ENCODE measurements at places on chromosomes 4 and X.
A peak's percentile ranks its signal among the peaks of the same experiment; 100 is the strongest.

DNA sequence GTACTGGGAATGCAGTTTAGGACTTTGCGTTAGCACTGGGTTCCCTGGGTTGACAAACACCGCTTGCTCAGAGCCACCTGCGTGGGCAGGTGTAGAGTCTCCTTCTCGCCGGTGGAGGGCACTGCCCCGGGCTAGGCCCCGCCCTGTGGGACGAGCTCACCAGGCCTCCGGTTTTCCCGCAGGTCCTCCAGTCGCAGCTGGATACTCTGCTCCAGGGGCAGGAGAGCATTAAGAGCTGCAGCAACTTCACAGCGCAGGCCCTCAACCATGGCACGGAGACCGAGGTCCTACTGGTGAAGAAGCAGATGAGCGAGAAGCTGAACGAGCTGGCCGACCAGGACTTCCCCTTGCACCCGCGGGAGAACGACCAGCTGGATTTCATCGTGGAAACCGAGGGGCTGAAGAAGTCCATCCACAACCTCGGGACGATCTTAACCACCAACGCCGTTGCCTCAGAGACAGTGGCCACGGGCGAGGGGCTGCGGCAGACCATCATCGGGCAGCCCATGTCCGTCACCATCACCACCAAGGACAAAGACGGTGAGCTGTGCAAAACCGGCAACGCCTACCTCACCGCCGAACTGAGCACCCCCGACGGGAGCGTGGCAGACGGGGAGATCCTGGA is 49.2 kb upstream of the MND1 start:
- DNase-seq = no peak

GRCh38 chrX:9369802-9370291 is 95.0 kb upstream of the TBL1X start:
- DNase-seq = no peak

DNA sequence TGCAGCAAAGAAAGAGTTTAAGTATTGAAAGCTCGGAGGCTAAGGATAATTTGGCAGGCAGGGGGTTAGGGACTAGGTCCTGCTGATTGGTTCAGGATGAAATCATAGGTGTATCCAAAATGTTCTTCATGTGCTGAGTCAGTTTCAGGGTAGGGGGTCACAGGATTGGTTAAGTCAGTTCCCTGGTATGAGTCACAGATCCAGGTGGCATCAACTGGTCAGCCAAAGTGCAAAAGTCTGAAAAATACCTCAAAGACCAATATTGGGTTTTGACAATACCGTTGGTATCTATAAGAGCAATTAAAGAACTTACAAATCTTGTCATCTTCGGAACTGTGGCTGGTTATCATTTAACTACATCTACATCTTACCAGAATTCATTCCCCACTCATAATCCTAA is 25.6 kb upstream of the PRDM8 start:
- no peak for DNase-seq

DNA sequence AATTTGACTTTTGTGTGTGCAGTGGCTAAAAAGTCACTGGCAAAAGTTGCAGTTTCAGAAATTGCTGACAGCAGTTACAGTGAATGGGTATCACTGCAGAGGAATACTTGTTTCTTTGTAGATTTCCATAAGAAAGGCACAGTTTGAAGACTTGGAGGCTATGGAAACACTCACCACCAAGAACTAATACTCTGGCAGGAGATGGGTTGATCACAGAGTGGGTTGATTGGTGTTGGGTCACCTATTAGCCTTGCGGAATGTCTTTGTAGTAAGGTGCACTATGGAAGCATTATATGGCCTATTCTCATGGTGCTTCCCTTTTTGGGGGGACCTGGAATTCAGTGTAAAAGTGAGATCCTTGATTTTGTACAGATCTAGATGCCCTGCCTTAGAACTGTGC is 502.8 kb downstream of the CFAP47 start:
- no peak for DNase-seq

DNA sequence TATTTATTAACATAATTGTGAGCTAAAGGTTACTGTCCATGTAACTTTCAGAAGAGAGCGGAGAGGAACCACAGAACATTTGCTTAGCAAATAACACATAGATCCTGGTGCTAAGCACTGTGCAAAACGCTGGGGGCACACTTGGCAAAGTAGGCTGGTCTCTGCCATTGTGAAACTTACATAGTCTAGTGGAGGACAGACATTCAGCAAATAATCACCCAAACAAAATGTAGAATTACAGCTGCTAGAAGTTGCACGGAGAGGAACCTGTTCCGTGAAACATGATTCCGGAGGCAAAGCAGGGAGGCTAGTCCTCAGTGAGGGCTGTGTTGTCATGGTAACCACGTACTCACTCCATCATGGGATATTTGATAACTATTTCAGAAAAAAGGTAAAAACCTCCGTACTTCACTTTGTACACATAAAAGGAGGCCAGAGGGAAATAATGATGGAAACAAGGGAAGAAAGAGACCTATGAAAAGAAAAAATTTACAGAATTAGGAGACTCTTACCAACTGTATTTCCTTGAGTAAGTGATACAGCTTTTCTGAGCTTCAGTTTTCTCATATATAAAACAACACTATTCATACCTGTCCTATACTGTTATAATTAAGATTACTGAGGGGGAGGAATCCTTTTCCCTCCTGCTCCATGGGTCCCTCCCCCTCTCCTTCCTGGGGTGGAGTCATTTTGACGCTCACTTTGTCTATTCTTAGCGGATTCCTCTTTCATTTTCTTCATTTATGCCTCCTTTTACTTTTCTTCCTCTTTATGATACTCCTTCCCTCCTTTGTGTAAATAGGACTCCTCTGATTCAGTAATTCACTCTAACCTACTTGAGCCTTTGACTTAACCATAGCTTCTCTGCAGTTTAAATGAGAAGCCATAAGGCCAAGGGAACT is 825 bp upstream of the RASGEF1B start:
- peak; percentile 6 for DNase-seq

- DNase-seq = peak; percentile 1
These were observed 17.4 kb downstream of the YY2 start for GRCh38 chrX:21873063-21873775.

GRCh38 chr4:42377497-42377896 is 19.8 kb upstream of the SHISA3 start:
- DNase-seq = no peak

GRCh38 chr4:151862766-151863165 is 102.0 kb upstream of the GATB start:
- no peak for DNase-seq

DNA sequence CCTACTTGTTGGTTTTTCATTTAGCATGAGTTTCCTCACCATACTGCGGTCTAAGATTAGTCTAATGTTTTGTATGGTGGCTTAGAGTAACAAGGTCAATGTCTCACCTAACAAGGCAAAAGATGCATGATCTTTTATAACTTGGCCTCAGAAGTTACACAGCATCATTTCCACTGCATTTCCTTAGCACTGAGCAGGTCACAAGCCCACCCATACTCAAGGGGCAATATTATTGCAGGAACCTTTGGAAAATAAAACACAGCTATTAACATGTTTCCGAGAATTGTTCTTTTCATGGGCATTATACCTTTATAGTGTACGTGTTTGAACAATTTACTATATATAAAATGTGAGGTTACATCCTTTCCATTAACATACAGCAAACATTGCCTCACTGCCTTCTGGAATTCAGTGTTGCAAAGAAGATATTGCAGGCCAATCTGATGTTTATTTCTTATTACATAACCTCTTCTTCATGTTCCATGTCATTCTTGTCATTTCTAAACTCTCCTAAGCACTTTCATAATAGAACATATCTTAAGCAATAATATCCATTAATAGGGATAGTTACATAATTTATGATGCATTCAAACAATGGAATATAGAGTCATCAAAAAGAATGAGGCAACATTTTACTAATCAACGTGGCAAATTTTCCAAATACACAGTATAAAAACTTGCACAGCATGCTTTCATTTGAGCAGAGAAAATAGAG is 153.8 kb downstream of the AREG start:
- peak; percentile 58 for DNase-seq

DNA sequence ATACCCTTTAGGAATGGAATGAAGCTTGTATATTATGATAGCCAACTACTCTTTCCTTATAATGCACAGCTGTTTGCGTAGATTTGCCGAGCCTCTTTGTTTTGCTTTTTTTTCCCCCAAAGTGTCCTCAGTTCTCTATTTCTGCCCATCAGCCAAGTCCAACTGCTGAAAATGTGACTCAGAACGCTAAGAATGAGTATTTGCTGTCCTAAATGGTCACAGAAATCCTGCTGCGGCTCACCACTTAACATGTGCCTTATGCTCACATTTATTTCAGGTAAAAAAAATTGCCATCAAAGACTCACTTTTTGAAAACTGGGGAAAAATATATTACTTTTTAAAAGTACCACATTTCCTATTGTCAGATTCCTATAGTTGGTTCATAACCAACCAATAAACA is 36.9 kb downstream of the GABRA4 start:
- no peak for DNase-seq

- DNase-seq = no peak
These were observed 49.8 kb downstream of the EDNRA start for GRCh38 chr4:147530723-147531122.

- peak; percentile 14 for DNase-seq
These were observed 111.0 kb downstream of the PDE5A start for GRCh38 chr4:119517361-119518229.

- DNase-seq = no peak
These were observed 25.4 kb upstream of the CD99 start for GRCh38 chrX:2665387-2666304.

- no peak for DNase-seq
These were observed 98.6 kb upstream of the NKX1-1 start for GRCh38 chr4:1504595-1505500.

DNA sequence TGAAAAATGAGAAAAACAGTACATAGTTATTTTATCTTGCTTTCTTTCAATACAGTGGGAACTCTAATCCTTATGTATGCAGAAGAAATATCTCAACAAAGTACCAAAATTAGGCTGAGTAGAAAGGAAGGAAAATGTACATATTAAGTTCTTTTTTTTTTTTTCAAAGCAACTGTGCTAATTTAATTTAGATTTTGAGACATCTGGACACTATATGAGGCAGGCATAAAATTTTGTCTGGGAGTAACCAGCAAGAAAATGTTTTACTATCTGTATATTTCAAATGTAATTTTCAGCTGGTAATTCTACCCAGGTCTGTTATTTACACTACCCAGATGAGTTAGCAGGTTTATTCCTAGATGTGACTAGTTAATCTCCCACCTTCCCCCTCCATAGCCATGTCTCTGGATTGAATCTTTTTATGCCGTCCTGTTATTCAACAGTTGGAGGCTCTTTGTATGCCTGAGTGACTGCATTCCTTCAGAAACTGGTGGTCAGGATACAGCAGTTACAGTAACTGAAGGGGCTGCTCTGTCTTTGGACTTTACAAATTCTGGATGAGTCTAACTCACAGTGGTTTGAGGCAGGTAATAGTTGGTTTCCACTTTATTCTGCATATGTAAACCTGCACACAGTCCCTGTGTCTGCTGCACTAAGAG is 633.6 kb downstream of the PCDH18 start:
- no peak for DNase-seq

- peak; percentile 15 for DNase-seq
These were observed 23.3 kb downstream of the BRCC3 start for GRCh38 chrX:155094468-155095061.

GRCh38 chrX:141732031-141732430 is 33.5 kb upstream of the SPANXD start:
- DNase-seq = peak; percentile 57

DNA sequence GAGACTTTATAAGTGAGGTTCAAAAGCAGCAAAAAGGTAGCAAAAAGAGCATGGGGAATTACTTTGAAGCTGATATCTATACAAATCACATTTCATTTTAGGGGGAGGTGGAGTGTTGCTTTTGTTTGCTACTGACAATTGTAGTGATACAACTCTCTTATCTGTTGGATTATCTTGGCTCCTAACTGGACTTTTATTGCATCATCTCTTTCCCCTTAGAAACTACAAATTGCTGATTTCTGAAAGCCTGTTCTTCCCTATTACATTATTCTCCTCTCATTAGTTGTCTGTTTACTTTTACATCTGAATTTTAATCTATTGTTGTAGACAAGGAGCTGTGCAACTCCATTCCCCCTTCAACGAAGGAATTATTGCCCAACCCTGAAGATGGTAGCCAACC is 75.0 kb upstream of the GNPDA2 start:
- DNase-seq = no peak

DNA sequence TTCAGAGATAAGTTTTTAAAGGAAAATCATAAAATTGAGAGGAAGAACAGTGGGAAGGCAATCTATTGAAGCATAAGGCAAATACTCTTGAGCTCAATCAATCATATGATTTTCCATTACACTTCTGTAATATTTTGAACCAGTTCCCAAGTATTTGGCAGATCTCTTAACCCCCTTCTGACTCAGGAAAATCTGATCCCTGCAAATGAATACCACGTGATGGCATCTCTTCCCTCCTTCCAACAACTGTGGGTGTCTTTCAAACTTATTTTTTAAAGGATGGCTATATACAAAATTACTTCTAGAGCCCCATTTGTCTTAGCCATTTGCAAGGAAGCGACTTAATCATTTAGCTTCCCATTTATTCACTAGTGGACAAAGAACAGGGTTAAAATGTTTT is 41.9 kb downstream of the AMOT start:
- peak; percentile 18 for DNase-seq

DNA sequence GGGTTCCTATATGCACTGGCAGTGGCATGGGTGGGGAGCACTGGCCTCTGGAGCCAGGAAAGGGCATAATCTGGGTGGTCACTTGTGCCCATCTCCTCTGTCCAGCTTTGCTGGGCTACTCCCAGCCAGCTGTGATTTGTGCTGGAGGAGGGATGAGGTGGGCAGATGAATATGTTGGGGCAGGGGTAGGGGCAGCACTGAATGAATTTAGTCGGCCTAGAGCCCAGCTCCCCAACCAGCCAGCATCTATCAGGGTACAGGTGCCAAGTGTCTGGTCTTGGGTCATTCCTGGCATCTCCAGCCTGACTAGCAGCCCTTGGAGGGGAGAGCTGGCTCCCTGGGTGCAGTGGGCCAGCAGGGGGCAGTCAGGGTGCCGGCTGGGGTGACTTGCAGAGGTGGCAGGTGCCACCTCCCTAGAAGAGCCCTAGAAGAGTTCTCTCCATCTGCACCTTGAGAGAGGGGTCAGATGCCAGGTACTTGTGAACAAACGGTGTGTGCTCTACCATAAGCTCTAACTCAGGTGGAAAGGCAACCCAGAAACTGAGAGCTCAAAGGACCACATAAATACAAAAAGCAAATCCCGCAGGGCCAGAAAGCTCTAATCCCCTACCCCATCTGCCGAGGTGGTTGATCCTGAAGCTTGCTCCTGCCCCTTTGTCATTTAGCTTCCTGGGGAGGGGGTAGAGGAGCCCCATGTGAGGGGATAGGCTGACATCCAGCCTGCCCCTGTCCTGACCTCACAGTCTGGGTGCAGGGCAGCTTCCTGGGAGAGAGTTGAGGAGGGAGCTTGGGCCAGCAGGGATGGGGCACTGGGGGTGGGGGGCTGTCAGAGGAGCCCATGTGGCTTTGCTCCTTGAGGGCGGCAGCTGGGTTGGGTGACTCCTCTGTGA is 2.2 kb downstream of the SORCS2 start:
- no peak for DNase-seq

DNA sequence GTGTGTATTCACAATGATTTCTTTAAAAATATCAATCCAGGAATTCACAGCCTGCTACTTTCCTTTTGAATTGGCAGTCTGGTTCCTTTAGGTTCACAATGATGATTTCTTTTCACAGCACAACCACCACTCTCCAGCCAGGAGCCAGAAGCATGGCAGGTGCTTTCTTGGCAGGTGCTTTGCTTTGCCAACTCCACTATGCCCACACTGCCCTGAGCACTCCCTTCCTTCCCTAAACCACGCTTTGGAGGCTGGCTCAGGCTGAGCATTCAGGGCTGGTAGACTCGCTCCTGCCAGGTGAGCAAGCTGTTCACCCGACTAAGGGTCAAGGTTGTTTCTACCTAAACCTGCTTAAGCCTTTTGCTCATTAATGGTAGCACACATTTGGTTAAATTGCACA is 184.5 kb downstream of the SH3KBP1 start:
- DNase-seq = no peak
